Immature natural killer cell (primary cell): ENCODE measurements at places on chromosomes 16 and 17.

DNA sequence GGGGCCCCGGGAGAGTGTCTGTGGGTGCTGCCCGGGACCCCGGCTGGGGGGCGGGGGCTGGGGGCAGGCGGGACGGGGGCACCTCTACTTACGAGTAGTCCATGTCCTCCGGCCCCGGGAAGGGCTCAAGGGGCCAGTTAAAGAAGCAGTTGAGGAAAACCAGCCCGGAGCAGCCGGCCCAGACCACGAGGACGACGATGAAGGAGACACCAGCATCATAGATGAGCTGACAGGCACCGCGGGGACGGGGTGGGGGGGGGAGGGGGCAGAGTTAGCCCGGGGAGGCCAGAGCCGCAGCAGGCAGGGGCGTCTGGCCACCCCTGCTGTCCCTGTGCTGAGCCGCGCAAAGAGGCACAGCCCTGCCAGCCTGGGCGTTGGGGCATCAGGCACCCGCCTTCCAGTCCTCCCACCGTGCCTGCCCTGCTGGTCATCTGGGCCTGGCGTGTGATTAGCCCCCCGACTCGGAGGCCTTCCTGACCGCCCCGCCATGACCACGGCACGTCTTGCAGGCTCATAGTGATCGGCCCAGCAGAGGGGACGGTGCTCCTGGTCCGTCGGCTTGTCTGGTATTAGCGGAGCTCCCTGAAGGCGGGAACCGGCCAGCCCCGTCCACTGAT lies 29.0 kb upstream of the PITPNA start:
- no peaks in the 10 kb centered on the region for H3K4me1 ChIP-seq
- no peaks in the 10 kb centered on the region for H3K27me3 ChIP-seq
- no peaks in the 10 kb centered on the region for H3K36me3 ChIP-seq
- H3K4me3 ChIP-seq: no peak overlapping the region

DNA sequence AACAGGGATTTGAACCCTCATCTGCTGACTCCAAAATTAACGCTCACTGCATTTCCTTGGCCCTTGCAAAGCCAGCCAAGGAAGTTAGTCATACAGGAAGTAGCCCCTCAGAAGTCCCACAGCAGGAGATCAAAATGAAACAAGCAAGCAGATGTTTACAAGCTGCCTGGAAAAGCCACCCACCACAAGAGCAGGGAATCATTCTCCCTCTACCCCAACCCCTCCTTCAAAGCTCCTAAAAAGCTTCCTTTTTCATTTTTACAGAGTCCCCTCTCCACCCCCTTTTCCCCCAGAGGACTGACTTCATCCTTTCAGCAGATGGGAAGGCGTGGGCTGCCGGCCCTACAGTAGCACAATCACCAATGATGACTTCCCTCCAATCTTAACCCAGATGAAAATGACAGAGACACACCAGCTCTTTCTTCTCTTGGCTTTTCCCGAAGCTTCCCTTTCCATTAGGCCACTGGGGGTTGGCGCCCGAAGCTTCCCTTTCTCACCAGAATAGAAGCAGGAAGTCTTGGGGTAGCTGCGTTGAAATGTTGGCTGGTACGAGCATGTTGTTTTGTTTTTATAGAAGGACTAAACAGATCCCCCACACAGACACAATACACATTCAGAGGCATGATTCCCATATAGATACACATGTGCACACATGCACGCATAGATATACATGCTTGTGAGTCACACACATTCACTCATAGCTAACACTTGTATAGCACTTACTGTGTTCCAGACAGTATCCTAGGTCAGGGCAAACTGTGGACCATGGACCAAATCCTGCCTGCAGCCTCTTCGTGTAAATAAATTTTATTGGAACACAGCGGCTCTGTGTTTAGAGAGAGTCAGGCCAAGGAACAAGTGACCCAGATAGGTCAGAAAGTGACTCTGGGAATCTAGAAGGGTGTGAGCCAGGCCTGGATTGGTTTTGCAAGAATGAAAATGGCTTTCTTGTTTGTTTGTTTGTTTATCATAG lies 17.4 kb downstream of the ITPRIPL2 start:
- DNase-seq: no peak
- peak overlapping the region; percentile 3 for H3K4me3 ChIP-seq
- H3K27ac ChIP-seq: no peak overlapping the region
- H3K27me3 ChIP-seq: no peaks in the 10 kb centered on the region
- no peaks in the 10 kb centered on the region for H3K36me3 ChIP-seq

DNA sequence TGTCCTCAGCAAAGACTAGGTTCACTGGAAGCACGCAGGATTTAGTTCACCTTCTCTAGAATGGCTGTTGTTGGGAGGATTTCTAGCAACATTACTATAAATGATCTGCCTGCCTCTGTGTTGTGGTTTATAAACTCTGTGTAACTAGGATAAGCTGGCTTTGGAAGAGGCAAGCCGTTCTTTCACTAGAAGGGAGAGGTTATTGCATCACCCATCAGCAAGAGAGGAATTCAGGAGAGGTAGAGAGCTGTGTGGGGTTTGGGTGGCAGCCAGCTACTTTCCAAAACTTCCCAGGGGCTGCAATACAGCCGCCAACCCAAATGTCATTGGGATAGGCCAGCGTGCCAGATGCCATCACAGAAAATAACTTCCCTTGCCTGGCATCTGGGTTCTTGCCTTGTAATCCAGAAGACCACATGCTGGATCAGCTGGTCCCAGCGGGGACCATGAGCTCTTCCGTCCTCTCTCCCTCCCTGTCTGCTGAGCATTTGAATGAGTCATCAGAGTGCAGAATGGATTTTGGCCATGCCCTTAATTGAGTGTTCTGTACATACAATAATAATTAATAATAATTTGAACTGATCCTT lies 95.7 kb upstream of the RBFOX1 start:
- no peaks in the 10 kb centered on the region for H3K36me3 ChIP-seq
- H3K27me3 ChIP-seq: no peaks in the 10 kb centered on the region
- DNase-seq: no peak
- H3K4me1 ChIP-seq: no peaks in the 10 kb centered on the region
- H3K27ac ChIP-seq: no peak overlapping the region
- no peak overlapping the region for H3K4me3 ChIP-seq

- no peak overlapping the region for H3K4me3 ChIP-seq
- H3K36me3 ChIP-seq: peaks cover 3% of the 10 kb centered on the region
- H3K4me1 ChIP-seq: peaks cover 42% of the 10 kb centered on the region
- no peaks in the 10 kb centered on the region for H3K27me3 ChIP-seq
- peak overlapping the region; percentile 37 for H3K27ac ChIP-seq
Measured at GRCh38 chr16:17246268-17246885, 224.4 kb downstream of the XYLT1 start.

GRCh38 chr17:47896672-47897490 lies 845 bp downstream of the SP2 start:
- peak overlapping the region; percentile 95 for H3K4me3 ChIP-seq
- no peaks in the 10 kb centered on the region for H3K36me3 ChIP-seq
- peaks cover 4% of the 10 kb centered on the region for H3K27me3 ChIP-seq
- no peak for DNase-seq
- H3K27ac ChIP-seq: peak overlapping the region; percentile 94

DNA sequence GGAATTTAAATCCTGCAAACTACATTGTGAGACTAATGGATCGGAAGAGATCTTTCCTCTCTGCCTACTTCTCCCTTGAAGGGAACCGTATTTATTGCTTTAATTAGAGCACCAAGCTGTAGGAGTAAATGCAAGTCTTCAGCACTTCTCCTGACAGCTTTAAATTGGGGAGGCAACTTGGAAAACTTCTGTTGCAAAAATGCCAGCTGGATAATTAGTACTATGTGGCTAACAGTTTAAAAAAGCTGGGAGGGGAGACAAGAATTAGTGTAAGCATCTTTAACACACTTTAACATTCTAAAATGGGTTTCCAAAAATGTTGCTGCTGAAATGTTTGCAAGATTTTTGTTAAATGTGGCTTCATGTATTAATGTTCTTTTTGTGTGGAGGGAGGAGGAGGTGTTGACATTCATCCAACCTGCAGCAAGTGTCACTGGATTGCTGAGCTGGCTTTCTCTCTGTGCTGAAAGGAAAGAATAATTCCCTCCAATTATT lies 108.5 kb downstream of the PCTP start:
- H3K4me1 ChIP-seq: no peaks in the 10 kb centered on the region
- H3K27ac ChIP-seq: no peak overlapping the region
- no peaks in the 10 kb centered on the region for H3K36me3 ChIP-seq
- H3K27me3 ChIP-seq: no peaks in the 10 kb centered on the region
- no peak overlapping the region for H3K4me3 ChIP-seq

DNA sequence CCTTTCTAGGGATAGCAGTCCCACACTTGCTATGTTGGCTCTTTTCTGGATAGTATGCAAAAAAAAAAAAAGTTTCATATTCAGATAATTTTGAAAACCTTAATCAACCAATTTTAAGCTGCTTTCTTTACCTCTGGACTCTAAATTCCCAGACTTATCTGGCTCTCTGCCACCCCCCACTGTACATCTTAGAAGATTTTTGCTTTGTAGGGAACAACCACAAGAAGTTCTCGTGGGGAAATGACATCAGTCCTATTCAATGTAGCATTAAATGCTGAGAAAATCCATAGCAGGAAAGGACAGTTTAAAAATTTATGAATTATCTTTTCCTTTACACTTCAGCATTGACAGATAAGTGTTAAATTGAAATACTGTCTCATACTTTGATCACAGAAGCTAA lies 562.7 kb upstream of the HSBP1 start:
- H3K4me3 ChIP-seq: no peak overlapping the region
- H3K4me1 ChIP-seq: no peaks in the 10 kb centered on the region
- no peaks in the 10 kb centered on the region for H3K36me3 ChIP-seq
- peaks cover 4% of the 10 kb centered on the region for H3K27me3 ChIP-seq
- DNase-seq: no peak
